IPS DF 19.7 (cell line): ENCODE measurements at places on chromosomes 12 and 14.

GRCh38 chr12:109679501-109680263 is 33.9 kb upstream of the FAM222A start:
- no peak for DNase-seq

GRCh38 chr12:124501112-124501561 is 66.3 kb downstream of the NCOR2 start:
- DNase-seq, result no peak

DNA sequence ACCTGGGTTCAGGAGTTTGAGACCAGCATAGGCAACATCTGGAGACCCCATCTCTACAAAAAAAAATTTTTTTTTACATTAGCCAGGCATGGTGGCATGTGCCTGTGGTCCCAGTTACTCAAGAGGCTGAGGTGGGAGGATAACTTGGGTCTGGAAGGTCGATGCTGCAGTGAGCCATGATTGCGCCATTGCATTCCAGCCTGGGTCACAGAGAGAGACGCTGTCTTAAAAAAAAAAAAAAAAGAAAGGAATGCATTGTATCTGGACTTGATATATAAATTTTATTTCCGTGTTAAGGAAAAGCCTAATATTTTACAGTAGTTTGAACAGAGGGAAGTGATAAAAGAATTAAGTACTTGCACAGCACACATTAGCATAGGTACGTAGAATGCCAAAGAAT is 97.2 kb downstream of the ZC3H14 start:
- DNase-seq, result no peak

DNA sequence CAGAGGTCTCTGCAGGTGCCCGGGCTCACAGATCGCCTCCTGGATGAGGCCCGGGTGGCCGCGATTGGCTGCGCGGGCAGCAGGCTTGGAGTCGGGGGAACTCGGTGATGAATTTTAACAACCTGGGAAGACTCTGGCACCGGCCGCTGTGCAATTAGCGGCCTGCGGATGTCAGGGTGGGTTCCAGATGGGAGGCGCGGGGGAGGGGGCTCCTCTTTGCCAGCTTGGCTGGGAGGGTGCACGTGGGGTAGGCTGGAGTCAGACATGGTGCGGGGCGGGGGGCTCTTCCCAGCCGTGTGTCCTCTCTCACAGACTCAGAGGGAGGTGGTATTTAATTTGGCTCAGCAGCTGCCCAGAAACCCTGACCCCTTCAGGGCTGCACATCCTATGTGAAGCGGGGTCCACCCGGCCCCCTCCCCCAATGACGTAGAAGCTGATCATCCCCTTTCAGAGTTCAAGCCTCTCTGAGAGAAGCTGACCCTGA is 81.4 kb downstream of the KIF26A start:
- no peak for DNase-seq

DNA sequence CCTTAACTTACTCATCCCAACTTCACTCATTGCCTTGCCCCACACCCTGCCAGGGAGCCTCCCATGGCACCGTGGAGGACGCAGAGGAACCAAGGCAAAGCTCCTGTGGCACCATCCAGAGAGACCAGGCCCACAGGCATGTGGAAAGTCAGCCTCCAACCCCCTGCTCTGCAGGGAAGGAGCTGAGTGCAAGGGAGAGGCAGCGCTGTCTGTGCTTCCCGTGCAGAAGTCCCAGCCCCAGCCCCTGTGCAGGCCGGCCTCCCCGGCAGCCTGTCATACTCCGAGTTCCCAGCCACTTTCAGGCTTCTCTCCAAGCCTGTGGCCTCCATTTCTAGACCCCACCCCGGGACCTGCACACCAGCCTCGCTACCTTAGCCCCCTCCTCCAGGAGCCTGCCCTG is 106.4 kb downstream of the SINHCAF start:
- no peak for DNase-seq

GRCh38 chr14:22650960-22651521 is 6.9 kb upstream of the OR6J1 start:
- no peak for DNase-seq

GRCh38 chr12:38711054-38711453 is 194.3 kb downstream of the CPNE8 start:
- no peak for DNase-seq

- DNase-seq, result no peak
These were observed 38.3 kb upstream of the RIMBP2 start for GRCh38 chr12:130754234-130754901.

- no peak for DNase-seq
These were observed 4.0 kb upstream of the YEATS4 start for GRCh38 chr12:69355363-69356028.

- DNase-seq, result no peak
These were observed 2.6 kb upstream of the DDX47 start for GRCh38 chr12:12810553-12811021.

DNA sequence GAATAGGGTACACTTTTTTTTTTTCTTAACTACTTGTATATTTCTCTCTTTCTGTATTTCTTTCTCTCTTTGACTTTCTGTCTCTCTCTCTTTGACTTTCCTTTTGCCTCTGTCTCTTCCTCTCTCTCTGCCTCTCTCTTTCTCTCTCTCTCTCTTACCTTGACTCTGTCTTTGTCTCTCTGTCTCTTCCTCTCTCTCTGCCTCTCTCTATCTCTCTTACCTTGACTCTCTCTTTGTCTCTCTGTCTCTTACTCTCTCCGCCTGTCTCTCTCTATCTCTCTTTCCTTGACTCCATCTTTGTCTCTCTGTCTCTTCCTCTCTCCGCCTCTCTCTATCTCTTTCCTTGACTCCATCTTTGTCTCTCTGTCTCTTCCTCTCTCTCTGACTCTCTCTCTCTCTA is 62.4 kb upstream of the PRMT8 start:
- no peak for DNase-seq

DNA sequence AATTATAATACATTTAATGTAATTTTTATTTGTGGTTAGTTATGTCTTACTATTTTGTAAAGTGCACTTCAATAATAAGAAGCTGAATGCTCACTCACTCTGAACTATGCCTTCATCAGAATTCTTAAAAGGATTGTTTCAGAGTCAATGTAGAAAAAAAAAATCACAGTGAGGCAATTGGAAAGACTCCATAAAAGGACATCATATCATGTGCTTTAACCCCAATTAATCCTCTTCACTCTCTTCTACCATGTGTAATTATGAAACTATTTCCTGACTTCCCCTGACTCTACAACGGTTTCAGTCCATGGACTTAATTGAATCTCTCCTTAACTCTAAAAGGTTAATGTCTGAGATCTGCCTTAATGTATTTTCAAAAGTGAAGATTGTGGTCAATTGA is 250.4 kb upstream of the ALG10 start:
- no peak for DNase-seq

GRCh38 chr14:63512861-63513260 is 30.3 kb downstream of the PPP2R5E start:
- no peak for DNase-seq

DNA sequence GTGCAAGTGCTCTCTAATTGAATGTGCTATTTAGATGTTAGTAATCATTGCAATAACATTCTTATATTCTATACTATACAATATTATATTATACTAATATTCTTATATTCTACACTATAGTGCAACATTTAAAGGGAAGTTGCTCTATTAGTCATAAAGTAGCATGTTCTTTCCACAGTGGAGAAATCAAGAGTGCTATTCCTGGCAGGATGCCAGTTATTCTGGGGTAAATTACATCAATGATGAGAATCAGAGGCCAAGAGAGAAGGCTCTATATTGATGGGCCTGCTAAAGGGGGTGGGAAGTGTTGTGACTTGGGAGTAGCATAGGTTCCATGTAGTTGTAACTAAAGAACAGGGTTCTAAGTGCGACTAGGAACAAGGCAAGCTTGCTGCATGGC is 121.5 kb downstream of the SLC15A5 start:
- DNase-seq, result no peak

GRCh38 chr12:42779186-42779859 is 189.8 kb upstream of the PRICKLE1 start:
- DNase-seq, result no peak

GRCh38 chr12:63224396-63224795 is 73.4 kb upstream of the AVPR1A start:
- no peak for DNase-seq

DNA sequence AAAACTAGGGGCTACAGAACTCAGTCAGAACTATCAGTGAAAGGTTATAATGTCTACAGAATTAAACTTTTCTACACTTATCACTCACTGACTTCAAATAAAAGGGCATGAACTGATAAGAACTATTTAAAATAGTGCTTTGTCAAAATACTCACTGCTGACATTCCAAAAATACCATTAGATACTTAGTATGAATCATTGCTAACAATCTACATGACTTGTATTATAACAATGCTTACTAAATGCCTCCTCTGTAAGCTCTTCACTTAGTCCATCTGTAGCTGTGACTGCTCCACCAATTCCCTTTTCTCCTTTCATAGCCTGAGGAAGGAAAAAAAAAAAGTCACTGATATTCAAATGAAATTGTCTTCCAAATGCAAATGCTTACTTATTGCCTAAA is 17.0 kb downstream of the NFYB start:
- DNase-seq, result no peak

GRCh38 chr12:106409878-106410277 is 52.3 kb downstream of the POLR3B start:
- no peak for DNase-seq

- peak; percentile 47 for DNase-seq
These were observed 107.2 kb downstream of the DUSP6 start for GRCh38 chr12:89245090-89245489.

DNA sequence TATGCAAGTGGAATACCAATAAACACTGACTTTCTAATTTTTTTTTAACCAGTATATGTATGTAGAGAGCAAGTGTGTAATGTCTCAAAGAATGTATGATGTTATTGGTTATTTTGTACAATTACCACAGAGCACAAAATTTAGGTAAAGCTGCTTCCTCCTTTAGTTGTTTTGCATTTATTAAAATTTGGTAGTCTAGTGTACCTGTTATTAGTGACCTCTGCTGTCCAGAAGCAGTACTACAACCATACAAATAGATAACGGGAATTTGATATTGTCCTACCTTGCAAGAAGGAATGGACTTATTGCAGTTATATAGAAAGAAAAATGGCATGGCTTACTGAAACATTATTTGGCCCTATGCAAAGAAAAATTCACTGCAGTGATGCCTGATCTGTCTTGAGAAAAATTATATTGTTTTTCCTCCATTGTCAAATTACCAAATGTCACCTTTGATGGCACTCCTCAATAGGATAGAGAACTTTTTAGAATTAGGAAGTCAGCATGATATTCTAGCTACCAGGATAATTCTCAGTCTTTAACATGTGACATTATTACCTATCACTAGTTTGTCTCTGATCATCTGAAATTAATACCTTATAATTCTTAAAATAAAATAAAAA is 153.9 kb upstream of the RMST start:
- DNase-seq, result no peak

GRCh38 chr12:45669093-45669492 is 60.4 kb upstream of the ARID2 start:
- DNase-seq, result no peak

DNA sequence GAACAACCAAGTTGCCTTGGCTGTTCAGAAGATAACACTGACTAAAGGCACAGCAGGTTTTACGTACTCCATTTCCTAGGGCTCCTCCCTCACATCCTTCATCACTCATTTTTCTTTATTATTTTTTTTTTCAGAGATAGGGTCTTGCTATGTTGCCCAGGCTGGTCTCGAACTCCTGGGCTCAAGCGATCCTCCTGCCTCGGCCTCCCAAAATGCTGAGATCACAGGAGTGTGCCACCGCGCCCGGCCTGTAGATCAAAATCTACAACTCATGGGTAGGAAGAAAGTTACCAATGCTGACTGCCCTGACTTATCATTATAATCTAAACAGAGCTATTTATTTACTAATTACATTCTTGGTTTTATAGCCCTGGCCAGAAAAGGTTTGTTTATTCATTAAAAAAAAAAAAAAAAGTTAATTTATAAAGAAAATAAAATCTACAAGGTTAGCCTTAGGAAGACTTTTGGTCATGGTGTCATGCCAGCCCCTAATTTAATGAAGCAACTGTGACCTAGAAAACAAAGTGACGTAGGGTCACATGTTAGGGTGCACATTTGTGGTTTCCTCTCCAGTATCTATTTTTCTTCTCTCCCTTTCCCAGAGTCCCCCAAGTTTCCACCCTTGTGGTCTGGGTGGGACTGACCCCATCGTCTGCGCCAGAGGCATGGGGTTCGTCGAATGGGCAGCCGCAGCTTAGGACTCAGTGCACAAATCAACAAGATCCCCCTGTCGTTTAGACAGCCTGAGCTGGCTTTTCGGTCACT is 19.0 kb upstream of the FOXN3 start:
- DNase-seq, result no peak

DNA sequence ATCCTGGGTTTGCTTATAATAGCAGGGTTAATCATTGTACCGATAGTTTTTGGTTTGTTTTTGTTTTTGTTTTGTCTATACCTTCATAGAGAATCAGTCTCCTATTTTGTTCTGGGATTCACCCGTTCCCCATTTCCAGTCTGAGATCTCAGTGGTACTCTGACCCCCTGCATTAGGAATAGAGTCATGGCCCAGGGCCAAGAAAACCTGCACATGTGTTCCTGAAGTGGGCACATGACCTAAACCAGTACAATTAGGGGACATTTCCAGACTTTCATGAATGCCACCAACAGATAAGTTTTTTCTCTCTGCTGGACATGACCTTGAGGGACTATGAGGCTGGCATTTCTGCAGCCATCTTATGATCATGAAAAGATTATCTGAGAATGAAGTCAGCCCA is 52.5 kb downstream of the MRPL42 start:
- DNase-seq, result no peak

- no peak for DNase-seq
These were observed 44.9 kb upstream of the CERS5 start for GRCh38 chr12:50212071-50212467.

- DNase-seq, result no peak
These were observed 3.5 kb upstream of the NFE2 start for GRCh38 chr12:54304187-54304810.
